ENCODE measurements at places on chromosomes 6 and 20.

GRCh38 chr6:28354688-28355554 is 5.2 kb downstream of the ZKSCAN3 start:
- no peak for DNase-seq

GRCh38 chr6:152952045-152952444 is 30.8 kb downstream of the FBXO5 start:
- DNase-seq = no peak

DNA sequence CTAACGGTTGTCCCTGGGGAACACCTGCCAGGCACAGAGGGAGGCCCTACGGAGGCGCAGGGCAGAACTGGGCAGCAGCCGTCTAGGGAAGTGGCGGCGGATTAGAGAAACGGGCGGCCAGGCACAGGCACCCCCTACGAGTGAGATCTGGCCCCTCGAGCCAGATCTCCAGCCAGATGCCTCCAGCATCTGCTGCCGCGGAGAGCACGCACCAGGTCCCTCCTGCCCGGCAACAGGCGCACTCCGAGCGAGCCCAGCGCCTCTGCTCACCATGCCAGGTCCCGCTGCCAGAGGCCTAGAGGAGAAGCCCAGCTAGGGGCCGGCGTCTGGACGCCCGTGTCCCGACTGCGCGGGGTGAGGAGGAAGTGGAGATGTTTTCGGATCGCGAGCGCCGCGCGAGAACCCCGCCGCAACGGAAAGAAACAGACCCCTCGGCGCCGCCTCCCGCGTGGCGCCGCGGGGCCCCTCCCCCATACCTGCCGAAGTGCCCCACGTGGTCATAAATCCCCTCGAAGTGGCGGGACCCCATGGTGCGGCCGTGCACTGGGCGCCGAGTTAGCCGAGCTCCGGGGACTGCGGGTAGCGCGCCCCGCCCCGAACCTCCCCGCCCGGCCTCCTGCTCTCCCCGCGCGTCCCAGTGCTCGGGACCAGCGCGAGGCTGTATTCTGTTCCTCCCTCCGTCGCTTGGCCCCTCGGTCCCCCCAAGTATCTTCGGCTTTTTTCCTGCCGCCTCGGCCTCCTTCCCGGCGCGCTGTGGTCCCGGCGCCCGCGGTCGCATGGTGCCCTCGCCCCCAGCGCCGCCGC is at the start of gene SLC22A16:
TSS of gene SLC22A16 (minus strand) at position 568 of the 804 bp plus-strand sequence. CDS start at position 529, 39 bp downstream.
- DNase-seq = no peak

DNA sequence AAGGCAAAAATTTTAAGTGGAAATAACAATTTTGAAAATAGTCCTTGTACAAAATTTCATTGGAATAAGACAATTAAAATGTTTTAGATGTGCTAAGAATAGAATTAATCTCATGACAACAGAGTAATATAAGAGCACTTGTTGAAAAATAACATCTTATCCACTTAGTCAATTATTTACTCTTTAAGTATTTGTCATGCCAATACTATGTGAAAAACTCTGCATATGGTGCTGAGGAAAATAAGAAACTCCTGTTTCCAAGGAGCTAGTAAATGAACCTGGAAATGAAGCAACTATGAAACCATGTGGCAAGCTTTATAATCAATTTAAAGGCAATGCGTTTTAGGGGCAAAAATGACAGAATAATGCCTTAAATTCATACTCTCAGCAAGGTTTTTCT is 42.7 kb upstream of the HCRTR2 start:
- no peak for DNase-seq

- no peak for DNase-seq
These were observed 5.9 kb upstream of the PAQR8 start for GRCh38 chr6:52356017-52356416.

GRCh38 chr20:2986466-2986865 is 57.0 kb upstream of the GNRH2 start:
- DNase-seq = no peak

GRCh38 chr20:63313349-63314014 is 20.5 kb downstream of the COL20A1 start:
- DNase-seq = no peak

DNA sequence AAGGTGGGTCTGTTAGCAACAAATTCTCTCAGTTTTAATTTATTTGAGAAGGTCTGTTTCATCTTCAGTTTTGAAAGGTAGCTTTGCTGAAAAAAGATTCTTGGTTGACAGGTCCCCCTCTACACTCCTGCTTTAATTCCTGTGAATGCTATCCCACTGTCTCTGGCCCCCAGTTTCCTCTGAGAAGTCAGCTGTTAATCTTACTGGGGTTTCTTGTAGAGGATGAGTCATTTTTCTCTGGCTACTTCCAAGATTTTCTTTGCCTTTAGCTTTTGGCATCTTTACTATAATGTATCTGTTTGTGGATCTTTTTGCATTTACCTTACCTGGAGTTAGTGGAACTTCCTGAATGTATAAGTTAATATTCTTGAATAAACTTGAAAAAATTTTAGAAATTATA is 122.7 kb downstream of the MMS22L start:
- DNase-seq = no peak

DNA sequence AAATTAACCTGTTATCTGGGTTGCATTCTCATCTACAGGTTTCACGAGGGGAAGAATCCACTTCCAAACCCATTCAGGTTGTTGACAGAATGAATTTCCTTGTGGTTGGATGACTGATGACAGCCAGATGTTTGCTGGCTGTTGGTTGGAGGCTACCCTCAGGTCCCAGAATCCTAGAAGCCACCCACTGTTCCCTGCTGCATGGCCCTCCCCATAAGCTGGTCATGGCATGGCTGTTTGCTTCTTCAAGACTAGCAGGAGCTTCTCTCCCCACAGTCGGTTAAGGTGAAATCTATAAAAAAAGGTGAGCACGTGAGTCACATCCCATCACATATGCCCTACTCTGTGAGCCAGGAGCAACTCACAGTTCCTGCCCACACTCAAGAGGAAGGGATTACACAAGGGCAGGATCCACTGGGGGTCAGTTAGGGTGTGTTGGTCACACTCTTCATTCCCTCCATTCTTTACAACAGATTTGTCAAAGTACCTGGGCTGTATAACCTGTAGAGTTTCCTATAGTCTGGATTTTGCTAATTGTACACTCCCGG is 19.5 kb upstream of the RPS10 start:
- no peak for DNase-seq

DNA sequence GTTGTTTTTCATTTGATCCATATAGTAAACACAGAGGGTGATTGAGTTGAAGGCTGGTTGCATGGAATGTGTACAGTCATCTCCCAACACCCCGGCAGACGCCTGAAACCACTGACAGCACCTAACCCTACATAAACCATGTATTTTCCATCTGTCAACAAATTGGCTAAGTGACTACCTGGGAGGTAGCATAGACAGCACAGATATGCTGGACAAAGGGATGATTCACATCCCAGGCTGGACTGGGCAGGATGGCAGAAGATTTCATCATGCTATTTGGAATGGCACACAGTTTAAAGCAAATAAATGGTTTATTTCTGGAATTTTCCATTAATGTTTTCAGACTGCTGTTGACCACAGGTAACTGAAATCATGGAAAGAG is 4.4 kb upstream of the VIP start:
- no peak for DNase-seq

- DNase-seq = no peak
These were observed 803 bp upstream of the ADGRG6 start for GRCh38 chr6:142300758-142301650.

GRCh38 chr6:64737418-64737817 is 969.6 kb downstream of the EYS start:
- no peak for DNase-seq

- DNase-seq = peak; percentile 29
These were observed 112.0 kb upstream of the COL21A1 start for GRCh38 chr6:56359201-56359899.

GRCh38 chr6:1760876-1761275 is 151.2 kb downstream of the FOXC1 start:
- no peak for DNase-seq

DNA sequence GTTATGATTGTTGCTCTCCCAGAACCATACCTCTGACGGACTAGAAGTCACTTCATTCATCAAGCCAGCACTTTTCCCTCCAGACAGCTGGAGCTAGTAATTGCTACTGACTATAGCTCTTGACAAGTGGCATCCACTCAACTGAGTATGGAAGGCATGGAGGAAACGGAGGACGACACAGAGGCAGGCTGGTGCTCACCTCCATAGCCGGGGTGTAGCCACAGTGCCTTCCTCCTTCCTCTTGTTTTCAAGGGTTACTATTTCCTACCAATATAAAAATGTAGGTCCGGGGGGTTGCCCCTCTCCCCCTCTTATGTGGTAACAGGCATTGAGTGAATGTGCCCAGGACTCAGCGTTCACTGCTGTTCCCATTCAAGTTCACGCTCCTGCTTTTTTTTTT is 23.5 kb upstream of the FOXC1 start:
- no peak for DNase-seq

DNA sequence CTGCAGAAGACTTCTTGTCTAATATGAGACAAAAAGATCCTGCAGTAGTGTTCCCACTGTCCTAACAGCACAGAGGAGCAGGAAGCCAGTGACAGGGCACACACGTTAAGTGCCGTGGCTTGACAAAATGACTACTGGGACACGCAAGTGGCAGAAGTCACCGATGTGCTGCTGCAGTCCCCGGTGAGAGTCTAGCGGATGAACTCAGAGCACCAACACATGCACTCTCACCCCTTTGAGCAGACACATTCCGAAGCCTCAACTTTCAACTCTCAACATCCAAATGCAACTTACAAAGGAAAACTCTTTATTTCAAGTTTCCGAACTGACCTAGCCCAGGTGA is 898 bp downstream of the LAMA4 start:
- DNase-seq = no peak

- no peak for DNase-seq
These were observed 260.0 kb downstream of the TMEM242 start for GRCh38 chr6:157063176-157063905.

- DNase-seq = no peak
These were observed 62.2 kb downstream of the RFPL4B start for GRCh38 chr6:112409311-112409710.

GRCh38 chr6:113039005-113039404 is 691.9 kb downstream of the RFPL4B start:
- DNase-seq = no peak

GRCh38 chr6:169529931-169530751 is 171.7 kb downstream of the WDR27 start:
- DNase-seq = no peak

- no peak for DNase-seq
These were observed 25.4 kb upstream of the FOXF2 start for GRCh38 chr6:1363729-1364572.

DNA sequence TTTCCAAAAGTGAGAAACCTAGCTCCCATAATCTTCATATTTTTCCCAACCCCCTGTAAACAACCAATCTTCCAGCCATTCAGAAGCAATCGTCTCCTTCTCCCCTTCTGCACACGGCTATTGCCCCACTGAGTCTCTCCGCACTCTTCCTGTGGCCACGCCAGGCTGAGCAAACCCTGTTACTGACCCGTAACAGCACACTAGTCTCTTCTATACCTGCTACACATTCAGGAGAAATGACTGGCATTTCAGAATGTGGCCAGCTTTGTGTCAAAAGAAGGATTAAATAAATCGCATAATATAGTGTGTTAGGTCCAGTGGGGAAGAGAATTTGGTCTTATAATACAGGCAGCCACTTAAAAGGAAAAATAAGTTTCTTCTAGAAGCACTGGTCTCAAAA is 41.4 kb downstream of the ECT2L start:
- DNase-seq = no peak

DNA sequence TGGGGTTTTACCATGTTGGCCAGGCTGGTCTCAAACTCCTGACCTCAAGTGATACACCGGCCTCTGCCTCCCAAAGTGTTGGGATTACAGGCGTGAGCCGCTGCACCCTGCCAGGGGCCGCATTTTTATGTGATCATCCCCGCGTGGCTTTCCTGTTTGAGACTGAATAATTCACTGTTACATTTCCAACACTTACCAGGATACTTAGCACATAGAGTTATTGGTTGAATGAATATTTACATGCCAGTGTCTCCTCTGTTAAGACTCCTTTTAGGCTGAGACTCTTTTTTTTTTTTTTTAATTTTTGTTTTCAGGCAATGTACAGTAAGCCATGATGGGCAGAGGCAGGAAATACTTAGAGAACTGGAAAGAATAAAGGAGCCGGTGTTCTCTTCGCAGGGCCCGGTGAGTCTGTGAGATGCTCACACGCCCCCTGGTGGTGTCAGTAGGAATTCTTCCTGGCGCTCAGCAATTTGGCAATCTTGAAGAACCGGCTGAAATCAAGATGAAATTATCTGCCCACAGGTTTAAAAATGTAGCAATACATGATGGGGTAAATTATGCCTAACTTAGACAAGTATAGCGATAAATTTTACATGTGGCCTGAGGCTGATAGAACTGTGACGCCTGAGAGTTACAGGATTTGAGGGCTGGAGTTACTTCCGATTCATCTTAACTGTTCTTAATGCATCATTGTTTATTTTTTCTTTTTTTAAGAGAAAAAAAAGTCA is 7.6 kb upstream of the RNF114 start:
- DNase-seq = peak; percentile 64

DNA sequence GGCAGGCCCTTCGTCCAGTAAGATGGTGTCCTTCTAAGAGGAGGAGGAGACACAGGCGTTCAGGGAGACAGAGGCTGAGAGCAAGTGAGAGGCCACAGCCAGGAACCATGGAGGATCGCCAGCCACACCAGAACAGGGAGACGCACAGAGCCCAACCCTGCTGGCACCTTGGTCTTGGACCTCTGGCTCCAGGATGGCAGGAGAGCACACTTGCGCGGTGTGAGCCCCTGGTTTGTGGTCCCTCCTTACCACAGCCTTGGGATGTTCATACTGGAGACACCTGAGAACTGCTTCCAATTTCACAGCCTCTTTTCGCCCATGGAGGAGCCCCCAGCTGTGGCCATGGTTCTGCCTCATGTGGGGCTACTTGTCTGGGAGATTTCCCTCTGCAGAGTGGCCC is 222.4 kb downstream of the DLL1 start:
- DNase-seq = no peak

DNA sequence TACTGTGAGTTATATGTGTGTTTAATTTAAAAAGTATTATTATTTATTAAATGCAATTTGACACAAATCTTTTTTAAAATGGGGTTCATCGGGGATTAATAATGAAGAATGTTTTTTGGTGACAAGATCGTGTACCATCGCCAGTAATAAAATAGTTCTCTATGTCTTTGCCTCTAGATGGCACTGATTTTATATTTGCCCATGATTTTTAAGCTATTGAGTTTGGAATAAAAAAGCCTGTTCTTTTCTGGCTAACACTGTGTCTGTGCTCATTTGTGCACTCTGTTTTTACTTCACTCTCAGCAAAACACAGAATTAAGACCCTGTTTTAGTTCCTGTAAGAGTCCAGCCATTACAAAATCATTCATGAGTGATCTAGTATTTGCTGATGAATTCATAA is 127.0 kb downstream of the FARS2 start:
- no peak for DNase-seq

DNA sequence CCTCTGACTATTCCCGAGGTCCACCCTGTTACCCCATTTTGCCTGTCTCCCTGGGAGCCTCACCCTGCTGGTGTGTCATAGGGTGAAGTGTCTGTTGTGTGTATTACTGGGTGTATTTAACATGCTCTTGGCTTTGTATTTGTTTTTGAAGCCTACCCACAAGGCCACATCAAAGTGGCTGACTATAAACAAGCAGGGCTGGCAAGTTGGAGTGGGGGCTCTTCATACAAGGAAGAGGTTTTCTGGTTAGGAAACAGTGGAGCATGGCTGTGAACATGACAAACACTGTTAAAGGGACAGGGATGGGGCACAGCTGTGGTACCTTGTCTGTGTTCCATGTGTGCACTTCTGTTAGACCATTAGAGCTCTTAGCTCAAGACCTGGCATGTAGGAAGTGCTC is 26.3 kb downstream of the HECA start:
- DNase-seq = no peak

- DNase-seq = no peak
These were observed 180.9 kb upstream of the DTNBP1 start for GRCh38 chr6:15843764-15844163.

- DNase-seq = no peak
These were observed 103.6 kb downstream of the JPH2 start for GRCh38 chr20:44083220-44083933.

Data from stimulated activated CD4-positive, alpha-beta T cell treated with anti-CD3 and anti-CD28 coated beads, Interleukin-1b, Interleukin-23, amount 100 ng/mL, for 1 hour (primary cell).